ENCODE measurements at places on chromosomes 5 and 9. TPM values are rescaled to one million over a fixed set of nuclear protein-coding genes. Genes with fewer than 3 reads are reported as not detected.

Gene ENG
- total RNA-seq: 0.09 TPM

Gene SLC34A1
- total RNA-seq: not detected

Gene SPATA31C1
- total RNA-seq: not detected

Gene MED22
- 20.7 TPM for total RNA-seq

Gene CARD6
- total RNA-seq: 3.1 TPM

Gene ASTN2
- 4.8 TPM for total RNA-seq

Gene CMYA5
- total RNA-seq: 0.13 TPM

Gene MYMK
- total RNA-seq: not detected

Gene ARL10
- 0.59 TPM for total RNA-seq

Gene PCDHB3
- not detected for total RNA-seq

Gene ZNF483
- total RNA-seq: 0.45 TPM

Gene IL5
- not detected for total RNA-seq

Gene VCAN
- total RNA-seq: 11.0 TPM

Gene SPINK7
- not detected for total RNA-seq

Gene DMRT2
- total RNA-seq: not detected

Gene MEF2C
- total RNA-seq: not detected

Gene FRMD3
- total RNA-seq: 4.2 TPM

Gene IGIP
- 0.78 TPM for total RNA-seq

Gene LHX6
- total RNA-seq: 2.1 TPM

Gene MOB3B
- total RNA-seq: 9.3 TPM

Gene FOXD4L5
- total RNA-seq: not detected

Gene DNAJC18
- 7.9 TPM for total RNA-seq

Gene IFNB1
- not detected for total RNA-seq

Gene ADRA1B
- total RNA-seq: 20.0 TPM

Gene SLC6A18
- total RNA-seq: not detected

All from A549 treated with Mapracorat at 1 μM for 4 hours (cell line).